ENCODE measurements at places on chromosomes 1 and 21.

DNA sequence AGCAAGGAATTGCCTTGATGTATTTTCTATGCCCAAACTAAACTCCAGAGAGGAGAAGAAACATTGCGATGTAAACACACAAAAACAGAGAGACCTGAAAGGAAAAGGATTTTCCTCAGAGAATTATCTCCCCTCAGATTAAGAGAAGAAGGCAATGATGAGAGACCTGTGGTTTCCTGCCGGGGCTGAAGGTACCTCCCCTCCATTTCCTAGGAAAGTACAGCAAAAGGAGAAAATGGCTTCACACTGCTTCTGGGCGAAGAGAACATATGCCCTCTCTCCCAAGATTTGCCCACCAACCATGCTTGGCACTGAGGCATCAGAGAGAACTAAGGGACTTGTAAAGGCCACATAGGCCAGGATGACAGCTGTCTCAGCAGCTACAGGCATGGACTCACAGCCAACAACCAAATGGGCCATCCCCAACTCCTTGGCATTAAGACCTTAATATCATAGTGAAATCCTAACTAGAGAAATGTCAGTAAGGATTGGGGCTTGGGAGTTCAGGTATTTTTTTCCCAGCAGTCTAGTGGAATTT lies 523.0 kb downstream of the PTPRC start:
- DNase-seq: no peak

DNA sequence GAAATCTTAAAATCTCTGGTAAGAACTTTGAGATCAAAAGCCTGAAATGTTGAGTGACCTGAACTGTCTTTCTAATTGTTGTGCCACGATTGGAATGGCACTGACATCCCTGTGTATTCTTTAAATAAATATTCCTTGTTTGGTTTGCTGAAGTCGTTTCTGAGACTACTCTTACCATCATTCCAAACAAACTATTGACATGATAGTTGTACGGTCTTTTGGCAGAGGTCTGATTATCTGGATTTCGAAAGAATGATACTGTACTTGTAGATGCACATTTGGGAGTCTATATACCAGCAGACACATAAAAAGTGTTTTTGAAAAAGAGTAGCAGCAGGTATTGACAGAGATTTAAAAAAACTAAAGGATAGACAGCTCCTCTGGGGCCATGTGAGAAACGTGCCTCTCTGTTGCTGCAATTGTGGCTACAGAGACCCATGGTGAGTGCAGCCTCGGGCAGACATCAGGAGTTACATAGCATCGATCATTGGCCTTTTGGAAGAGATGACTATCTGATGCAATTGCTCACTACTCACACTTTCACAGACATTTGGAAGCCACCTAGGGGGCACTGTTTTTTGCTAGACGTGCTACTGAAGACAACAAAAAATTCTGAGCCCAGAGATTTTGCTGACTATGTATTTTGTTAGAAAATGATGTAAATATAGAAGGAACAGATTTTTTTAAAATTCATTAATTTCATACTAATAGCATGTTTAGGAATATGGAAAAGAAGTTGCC lies 464.5 kb downstream of the KCNT2 start:
- no peak for DNase-seq

- DNase-seq: no peak
Measured at GRCh38 chr1:18722270-18722669, 91.6 kb downstream of the PAX7 start.

GRCh38 chr1:240169188-240169587 lies 77.5 kb downstream of the FMN2 start:
- no peak for DNase-seq

DNA sequence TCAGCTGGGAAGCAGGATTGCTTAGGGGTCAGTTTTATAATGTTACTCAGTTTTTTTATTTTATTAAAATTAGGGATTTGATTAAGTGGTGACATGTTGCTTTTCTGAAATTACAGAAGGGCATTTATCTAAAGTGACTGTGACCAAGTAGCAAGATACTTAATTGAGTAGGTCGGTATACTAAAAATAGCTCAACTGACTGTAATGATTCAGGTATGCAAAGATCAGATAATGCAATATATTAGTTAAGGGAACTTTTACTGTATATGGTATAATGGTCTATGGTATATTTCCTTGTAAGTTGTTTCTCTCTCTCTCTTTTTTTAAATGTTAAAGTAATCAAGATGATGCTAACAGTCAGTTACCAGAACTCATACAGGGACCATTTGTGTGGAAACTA lies 26.2 kb downstream of the RLF start:
- DNase-seq: no peak

- DNase-seq: no peak
Measured at GRCh38 chr1:185402930-185403329, 85.9 kb upstream of the IVNS1ABP start.

GRCh38 chr1:117495068-117495467 lies 110.8 kb upstream of the TENT5C start:
- no peak for DNase-seq

- DNase-seq: no peak
Measured at GRCh38 chr1:57506941-57507340, 83.1 kb upstream of the DAB1 start.

DNA sequence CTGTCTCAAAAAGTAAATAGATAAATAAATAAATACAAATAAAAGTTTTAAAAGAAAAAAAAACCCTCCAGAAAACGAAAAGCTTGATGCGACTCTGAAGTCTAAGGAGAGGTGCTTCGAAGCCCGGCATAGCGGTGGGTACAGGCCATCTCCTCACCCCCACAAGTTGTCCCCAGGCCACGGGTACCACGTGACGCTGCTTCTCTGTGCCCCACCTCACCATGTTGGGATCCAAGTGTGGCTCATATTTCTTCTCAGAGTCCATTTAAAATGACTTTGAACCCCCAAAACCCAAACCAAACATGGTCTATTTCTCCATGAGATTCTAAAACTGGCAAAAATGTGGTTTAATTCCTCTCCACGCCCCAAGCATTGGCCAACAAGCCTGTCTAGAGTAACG lies 32.9 kb upstream of the ZC3H12A start:
- no peak for DNase-seq

GRCh38 chr1:8267307-8267706 lies 50.6 kb upstream of the SLC45A1 start:
- DNase-seq: no peak

DNA sequence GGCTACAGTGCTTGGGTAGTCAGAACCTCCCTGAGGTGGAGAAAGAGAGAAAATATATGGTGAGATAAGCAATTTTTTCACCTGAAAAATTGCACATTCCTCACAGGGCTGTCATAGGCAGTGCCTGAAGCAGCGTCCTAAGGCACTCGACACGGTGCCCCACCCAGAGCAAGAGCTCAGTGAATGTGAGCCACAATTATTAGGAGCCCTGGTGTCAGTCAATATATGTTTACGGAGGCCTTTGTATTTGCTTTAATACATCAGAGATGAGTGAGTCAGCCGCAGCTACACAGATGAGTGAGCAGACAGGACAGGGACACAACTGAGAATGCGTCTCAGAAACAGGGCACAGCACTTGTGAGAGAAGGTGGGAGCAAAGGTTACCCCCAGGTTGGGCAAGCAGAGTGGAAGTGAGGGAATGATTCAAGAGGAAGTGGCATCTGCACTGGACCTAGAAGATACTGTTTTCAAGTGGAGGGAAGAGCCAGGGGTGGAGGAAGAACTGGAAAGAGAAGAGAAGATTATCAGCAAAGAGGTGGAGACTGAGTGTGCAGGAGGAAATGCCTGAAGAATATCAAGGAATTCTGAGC lies 5.2 kb upstream of the PIGC start:
- DNase-seq: no peak

GRCh38 chr1:109776911-109777310 lies 13.2 kb upstream of the EPS8L3 start:
- peak; percentile 62 for DNase-seq

- DNase-seq: no peak
Measured at GRCh38 chr1:93585059-93585966, 96.3 kb downstream of the BCAR3 start.

GRCh38 chr1:121516234-121516967 lies 331.6 kb downstream of the SRGAP2C start:
- no peak for DNase-seq

GRCh38 chr1:48876330-48876785 lies 99.7 kb upstream of the BEND5 start:
- no peak for DNase-seq

DNA sequence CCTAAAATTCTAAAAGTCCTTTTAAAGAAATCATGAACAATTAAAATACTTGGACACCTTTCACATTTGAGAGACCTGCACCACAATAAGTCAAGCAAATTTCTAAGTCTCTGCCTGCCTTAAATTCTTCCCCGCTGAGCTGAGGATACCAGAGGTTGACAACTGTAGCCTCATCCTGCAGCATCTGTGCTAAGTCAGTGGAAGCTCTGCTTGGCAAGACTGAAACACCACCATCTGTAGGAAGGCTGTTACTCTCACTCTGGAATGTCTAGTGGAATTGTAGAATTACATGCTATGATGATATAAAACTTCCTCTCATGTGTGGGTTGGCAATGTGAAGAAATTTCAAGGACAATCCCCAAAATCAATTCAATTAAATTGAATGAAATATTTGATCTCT lies 1756.5 kb downstream of the NCAM2 start:
- DNase-seq: no peak

GRCh38 chr1:179706339-179706941 lies 36.7 kb upstream of the FAM163A start:
- no peak for DNase-seq

GRCh38 chr1:31723828-31724359 lies 20.1 kb upstream of the COL16A1 start:
- no peak for DNase-seq

- DNase-seq: no peak
Measured at GRCh38 chr21:44500111-44500510, 39.9 kb downstream of the KRTAP10-1 start.

DNA sequence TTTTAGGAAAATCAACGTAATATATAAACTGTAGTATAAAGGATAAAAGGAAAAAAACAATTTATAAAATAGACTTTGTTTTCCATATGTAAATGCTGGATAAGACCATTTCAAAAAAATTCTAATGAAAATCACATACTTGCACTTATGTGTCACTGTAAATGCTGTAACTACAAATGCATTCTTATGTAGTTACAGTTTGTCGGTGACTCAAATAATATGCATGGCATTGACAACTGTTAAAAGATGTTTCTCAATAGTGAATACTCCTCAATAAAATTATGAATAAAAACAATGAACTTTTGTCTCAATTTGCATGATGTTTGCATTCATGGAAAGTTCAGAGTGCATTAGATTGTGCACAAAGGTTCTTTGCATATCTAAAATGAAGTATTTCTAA lies 614.0 kb upstream of the CHRM3 start:
- DNase-seq: no peak

GRCh38 chr21:44980562-44981489 lies 41.0 kb downstream of the SLX9 start:
- DNase-seq: no peak

DNA sequence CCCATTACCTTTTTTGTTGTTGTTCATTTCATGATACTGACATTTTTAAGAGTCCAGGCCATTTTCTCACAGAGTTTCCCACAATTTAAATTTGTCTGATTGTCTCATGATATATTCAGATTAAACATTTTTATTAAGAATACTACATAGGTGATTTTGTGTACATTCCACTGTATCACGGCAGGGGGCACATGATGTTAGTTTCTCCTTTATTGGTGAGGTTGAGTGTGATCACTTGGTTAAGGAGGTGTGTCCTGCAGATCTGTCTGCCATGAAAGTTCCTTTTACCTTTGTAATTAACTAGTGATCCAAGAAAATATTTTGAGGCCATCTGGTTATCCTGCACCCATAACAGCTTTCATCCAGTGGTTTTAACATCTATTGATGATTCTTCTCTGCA lies 11.8 kb downstream of the RTCA start:
- no peak for DNase-seq

GRCh38 chr1:79969886-79970285 lies 963.4 kb upstream of the ADGRL4 start:
- no peak for DNase-seq

GRCh38 chr1:153639280-153639679 lies 5.4 kb downstream of the CHTOP start:
- DNase-seq: no peak

DNA sequence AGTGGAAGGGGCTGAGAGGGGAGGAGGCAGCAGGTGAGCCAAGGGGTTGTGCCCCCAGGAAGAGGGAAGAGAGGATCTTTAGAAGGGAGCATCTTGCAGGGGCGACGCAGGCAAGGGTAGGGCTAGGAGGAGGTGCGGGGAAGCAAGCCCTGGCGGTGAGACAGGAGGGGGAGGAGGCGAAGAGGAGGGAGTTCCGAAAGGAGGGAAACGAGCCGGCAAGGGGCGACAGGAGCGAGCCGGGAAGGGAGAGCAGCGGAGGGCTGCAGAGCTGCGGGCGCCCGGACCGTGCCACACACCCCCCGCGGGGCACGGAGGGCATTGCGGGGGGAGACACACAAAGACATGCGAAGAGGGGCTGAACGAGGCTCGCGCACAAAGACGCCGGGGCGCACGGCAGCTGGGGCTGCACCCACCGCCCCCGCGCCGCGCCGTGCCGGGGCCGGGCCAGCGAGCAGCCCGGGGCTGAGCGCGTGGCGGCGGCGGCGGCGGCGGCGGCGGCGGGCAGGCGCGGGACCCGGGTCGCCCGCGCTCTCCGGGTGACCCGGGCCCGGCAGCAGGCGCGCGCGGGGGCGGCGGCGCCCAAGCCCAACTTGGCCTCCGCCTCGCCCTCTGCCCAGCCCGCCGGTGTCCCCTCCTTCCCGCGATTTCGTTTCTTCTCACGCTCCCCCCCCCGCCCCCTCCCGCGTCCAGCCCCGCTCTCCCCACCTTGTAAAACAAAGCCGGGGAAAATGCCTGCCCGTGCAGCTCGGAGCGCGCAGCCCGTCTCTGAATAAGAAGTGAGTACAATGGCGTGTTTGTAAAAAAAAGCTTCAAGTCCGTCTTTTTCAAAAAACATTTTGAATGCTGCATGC lies at the start of gene KCNK2:
KCNK2 (plus strand) TSS at position 206 of the 851 bp plus-strand sequence. CDS start 649 bp downstream, outside the sequence.
- no peak for DNase-seq

- no peak for DNase-seq
Measured at GRCh38 chr1:111199329-111199728, 1.1 kb downstream of the DENND2D start.

DNA sequence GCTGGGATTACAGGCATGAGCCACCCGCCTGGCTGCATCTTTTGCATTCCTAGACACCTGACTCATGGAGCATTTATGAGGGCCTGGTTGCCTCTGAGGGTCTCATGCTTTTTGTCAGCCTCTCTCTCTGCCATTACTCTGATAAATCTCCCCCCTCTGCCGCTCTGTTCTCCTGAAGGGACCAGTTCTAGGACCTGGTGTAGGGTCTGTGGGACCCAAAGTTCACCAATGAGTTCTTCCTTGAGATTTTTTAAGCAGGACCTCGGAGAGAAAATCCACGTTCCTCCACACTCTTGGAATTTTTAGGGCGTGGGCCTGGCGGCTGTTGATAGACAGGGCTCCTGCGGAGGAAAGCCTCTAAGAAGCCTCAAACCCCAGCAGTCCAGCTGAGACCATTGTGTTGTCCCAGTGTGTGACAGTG lies 91.9 kb upstream of the ERRFI1 start:
- DNase-seq: no peak

GRCh38 chr1:18629659-18630510 lies 761 bp upstream of the PAX7 start:
- DNase-seq: no peak

GRCh38 chr1:149843431-149844041 lies 55.8 kb upstream of the BOLA1 start:
- DNase-seq: no peak

- DNase-seq: no peak
Measured at GRCh38 chr1:93124556-93125355, 45.7 kb downstream of the MTF2 start.

- no peak for DNase-seq
Measured at GRCh38 chr1:160115545-160116282, at the start of gene ATP1A2. TSS of gene ATP1A2 (plus strand) at chr1:160115759. CDS start at chr1:160115862, 103 bp downstream.

GRCh38 chr1:204146965-204147364 lies 4.9 kb downstream of the ETNK2 start:
- DNase-seq: no peak

- DNase-seq: no peak
Measured at GRCh38 chr1:93694039-93694438, 12.4 kb upstream of the BCAR3 start.

Measured in cerebellar nuclear complex (tissue), 1 donor.